Fibroblast of the conjunctiva (primary cell): ENCODE measurements at places on chromosomes 4 and X.

DNA sequence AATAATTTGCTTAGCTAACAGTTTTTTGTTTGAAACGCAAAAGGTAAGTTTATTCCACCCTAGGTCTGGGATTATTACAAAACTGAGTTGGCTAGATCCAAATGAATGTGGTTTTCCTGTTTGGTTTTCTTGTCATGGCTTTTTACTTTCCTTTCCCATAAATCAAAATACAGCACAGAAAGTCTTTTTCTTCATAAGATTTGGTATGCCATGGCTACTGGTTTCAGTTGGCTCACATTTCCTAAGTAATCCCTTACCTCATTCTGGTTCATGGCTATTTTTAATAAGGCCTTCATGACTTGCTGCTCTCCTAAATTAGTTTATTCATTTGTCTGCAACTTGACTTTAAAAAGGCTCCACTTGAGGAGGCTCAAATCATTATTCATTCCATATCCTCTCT is 12.9 kb upstream of the PAK3 start:
- DNase-seq = no peak

- DNase-seq = no peak
These were observed 38.7 kb downstream of the CCSER1 start for GRCh38 chr4:90165883-90166282.

GRCh38 chr4:6773616-6774540 is 8.6 kb upstream of the KIAA0232 start:
- DNase-seq = no peak

GRCh38 chr4:139416073-139416673 is 37.7 kb upstream of the RAB33B start:
- peak; percentile 36 for DNase-seq

- DNase-seq = peak; percentile 74
These were observed 25.8 kb upstream of the CHRNA9 start for GRCh38 chr4:40309250-40309774.
